ENCODE measurements at places on chromosomes 1 and 21.

DNA sequence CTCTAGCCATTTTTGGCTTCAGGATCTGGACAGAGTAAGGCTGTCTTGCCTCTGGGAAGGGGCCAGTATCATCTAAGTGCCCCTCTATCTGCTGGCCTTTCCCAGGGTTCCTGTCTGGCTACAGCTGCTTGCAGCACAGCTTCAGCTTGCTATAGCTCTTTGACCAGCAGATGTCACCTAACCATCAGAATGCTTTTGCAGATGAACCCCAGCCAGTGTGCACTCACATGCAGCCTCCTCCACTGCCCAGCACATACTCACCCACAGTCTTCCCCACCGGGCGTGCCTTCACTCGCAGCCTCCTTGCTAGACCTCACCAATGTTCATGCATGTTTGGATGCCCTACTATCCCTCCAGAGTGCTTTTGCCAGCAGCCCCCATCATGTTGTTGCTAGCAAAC lies 769.0 kb downstream of the BRINP3 start:
- no peak for DNase-seq

DNA sequence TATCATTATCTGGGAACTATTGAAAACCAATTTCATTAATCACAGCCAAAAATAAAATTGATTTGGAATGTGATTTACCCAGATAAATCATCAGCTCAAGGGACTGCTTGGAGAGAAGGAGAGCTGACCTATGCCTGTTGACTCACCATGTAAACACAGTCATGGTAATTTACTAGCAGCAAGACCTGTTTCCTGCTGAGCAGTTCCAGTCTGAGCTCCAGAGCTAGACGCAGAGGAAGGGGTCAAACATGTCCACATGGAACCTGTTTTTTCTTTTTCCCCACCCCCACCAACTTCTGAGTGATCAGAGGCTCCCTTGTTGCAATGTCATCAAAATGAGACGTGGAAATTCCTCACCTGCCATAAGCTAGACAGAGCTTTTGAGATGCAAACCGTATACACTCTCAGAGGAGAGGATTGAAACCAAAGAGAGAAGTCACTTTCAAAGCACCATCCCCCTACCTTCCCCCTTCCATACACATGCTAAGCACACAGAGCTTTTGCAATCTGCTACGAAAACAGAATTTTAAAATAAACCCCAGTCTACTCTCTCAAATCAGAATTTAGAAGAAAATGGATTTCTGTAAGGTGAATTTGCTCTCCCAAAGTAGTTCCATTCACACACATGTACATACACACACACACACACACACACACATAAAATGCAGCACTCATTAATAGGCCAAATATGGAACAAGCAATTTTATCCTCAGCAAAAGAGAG lies 55.9 kb upstream of the PTGFRN start:
- peak; percentile 57 for DNase-seq

GRCh38 chr1:17161137-17161740 lies 42.0 kb upstream of the PADI2 start:
- DNase-seq = no peak

- no peak for DNase-seq
Measured at GRCh38 chr1:212437179-212437798, 4.6 kb downstream of the NENF start.

DNA sequence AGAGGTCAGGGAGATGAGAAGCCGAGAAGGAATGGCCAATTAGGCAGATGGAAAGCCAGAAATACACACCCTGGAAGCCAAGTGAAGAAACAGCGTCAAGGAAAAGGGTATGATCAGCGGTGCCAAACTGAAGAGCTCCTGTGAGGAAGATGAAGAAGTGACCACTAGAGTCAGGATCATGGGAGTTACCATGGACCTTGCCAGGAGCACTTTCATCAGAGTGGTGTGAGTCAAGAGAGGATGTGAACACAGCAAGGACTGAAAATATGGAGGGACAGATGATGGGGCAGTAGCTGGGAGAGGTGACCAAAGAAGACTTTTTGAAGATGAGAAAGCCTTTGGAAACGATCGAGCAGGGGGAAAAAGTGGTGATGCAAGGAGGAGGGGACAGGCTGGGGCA lies 50.4 kb downstream of the CD34 start:
- DNase-seq = no peak

DNA sequence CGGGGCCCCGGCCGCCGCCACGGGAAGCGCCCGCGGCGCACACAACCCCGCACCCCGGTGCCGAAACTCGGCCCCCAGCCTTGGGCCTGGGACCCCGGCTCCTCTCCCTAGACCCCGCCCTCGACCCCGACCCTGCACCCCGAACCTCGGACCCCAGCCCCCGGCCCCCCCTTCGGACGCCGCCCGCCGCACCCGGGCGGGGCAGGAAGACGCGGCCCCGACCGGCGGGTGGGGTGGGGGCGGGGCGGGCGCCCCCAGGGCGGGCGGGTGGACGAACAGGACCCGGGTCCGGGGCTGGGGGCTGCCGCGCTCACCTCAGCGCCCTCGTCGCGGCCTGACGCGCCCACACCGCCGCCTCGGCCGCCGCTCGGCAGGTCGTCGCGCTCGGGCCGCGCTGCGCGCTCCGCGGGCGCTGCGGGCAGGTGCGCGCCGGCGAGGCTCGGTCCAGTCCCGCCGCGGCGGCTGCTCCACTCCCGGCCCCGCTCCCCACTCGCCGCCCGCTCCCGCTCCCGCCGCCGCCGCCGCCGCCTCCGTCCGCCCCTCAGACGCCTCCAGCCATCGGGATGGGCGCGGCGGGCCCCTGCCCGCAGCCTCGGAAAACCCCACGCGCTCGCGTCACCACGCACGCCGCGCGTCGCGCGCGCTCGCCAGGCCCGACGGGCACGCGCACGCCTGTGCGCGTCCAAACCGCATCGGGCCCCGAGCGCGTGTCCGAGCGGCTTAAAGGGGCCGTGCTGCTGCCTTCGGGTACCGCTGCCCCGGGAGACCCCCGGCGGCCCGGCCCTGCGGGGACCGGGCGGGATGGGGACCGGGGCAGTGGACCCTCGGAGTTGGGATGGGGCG lies at the start of gene GNB1:
Gene GNB1 (minus strand): TSS at position 582 of the 843 bp plus-strand sequence. CDS start 65,634 bp downstream, outside the sequence.
- DNase-seq = peak; percentile 86

GRCh38 chr1:113255720-113256347 lies 134.5 kb upstream of the MAGI3 start:
- DNase-seq = no peak

- DNase-seq = no peak
Measured at GRCh38 chr21:38346286-38346685, 89.5 kb downstream of the KCNJ15 start.

DNA sequence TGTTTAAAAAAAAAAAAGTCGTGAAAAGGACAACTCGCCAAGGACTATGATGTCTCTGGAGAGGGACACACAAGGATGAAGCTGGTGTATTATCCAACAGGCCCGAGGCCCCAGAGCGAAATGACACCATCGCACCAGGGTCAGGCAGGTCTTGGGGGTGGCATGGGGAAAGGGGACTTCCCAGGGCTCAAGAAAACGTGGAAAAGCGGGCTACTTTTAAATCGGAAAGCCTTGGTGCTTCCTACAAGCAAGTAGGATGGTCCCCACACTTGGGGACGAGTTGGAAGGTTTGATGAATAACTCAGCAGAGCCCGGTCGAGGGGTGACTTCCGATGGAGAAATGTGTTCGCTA lies 505 bp upstream of the GNPAT start:
- no peak for DNase-seq

DNA sequence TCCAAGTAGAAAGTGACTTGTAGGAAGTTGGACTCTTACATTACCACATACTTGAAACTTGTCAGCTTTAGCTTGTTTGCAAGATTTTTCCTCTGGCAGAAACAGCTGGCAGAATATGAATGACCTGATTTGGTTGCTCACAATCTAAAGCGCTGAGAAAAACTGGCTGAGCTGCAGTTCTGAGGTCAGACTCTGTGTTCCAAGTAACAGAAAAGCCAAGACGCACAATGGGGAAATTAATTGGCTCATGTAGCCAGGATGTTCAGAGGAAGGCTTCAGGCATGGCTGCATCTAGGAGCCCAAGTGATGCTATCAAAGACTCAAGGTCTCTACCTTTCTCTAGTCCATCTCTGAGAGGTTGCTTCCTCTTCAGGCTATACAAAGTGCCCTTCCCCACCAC lies 27.0 kb downstream of the ALPL start:
- peak; percentile 81 for DNase-seq

DNA sequence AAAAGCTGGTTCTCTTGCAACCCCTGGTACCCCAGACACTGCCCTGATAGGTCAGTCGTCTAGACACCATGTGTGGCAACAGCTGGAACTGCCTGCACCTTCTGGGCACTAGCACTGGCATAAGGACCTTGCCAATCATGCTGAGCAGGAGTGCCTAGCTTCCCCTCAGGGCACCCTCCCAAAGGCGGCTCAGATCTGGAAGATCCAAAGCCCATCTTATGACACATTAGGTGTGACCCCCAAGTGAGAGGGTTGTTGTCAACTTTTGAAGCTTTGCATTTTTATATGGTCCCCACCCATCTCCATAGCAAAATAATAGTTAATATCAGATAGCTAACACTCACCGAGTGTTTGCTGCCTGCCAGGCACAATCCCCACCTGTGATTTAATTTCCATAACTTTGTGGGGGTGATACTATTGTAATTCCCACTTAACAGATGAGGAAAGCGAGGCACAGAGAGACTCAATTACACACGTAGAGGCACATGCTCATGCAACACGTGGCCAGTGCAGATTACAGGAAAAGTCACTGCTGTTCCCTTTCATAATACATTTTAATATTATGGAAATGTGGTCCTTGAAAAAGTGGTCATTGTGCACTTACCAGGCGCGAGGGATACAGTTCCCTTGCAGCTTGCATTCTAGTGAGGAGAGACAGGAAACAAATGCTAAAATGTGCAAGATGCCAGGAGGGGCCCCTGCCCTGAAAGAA lies 25.8 kb downstream of the EXOC8 start:
- no peak for DNase-seq

DNA sequence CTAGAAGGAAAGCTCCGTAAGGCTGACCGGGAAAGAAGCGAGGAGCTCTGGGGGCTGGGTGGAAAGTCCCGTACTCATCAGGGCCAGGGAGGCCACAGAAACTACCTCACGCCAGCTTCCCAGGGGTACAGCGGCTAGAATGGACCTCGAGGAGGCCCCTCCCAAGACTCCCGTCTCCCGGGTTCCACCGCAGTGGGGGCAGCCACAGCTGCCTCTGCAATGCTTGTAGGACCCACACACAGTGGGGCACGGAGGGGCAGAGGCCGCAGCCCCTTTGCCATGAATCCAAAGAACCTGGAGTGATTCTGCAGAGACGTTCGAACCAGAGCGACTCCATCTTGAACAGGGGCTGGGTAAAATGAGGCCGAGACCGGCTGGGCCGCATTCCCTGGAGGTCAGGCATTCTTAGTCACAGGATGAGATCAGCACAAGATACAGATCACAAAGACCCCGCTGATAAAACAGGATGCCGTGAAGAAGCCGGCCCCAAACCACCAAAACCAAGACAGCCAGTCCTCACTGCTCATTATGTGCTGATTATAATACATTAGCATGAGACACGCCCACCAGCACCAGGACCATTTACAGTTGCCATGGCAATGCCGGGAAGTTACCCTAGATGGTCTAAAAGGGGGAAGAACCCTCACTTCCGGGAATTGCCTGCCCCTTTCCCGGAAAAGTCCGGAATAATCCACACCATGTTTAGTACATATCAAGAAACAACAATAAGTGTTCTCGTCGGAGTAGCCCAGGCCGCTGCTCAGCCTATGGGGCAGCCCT lies 1.6 kb upstream of the ANKRD65 start:
- no peak for DNase-seq

DNA sequence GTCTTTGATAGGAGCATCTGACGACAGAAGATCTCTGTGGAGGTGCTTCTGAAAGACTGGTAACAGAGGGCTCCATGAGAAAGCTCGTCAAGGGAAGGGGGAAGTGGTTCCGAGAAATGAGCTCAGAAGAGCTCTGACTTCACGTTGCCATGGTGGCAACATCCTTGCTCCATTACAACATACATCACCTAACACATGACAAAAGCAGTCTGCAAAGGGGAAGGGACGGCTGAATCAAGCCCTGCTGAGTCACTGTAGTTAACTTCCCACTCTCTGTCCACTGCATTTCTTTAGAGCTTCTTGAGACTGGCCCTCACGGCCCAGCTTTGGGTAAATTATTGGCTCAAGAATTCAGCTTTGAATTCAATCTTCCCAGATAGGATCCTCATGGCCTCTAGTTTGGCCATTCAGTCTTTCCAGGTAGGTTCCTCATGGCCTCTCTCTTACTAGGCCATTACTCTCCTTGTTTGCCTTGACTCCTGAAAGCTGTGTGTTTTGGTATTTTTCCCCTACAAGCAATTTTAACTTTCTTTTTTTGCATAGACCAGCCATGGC lies 88.0 kb upstream of the ZNF648 start:
- peak; percentile 84 for DNase-seq

DNA sequence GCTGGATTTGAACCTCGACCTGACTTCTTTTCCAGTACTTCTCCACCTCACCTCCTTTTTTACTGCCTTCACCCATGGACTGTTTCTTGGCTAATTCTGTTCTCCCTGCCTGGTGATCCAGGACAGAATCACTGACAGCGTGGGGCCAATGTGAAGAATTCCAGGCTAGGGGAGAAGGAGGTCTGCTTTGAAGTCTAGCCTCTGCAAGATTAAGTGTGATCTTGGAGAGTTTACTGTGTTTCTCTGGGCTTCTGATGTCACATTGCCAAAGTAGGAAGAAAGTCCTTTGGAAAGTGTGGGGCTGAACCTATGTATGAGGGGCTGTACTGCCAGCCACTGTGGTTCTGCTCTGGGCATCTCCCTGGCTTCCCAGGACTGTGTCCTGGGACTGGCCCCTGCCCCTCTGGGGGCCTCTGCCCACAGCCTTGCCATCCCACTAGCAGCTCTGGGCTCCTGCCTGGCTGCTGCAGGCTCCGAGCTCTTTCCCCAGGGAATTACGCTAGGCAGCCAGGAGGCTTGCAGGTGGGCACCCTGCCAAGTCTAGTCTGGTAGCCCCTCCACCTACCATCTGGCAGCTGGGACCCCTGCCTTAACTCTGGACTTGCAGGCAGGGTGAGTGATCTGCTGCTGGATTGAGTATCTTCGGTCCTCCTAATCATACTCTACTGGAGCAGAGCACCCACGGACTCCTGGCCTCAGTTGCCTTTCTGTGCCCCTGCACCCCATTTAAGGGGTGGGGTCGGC lies 52.2 kb downstream of the YARS1 start:
- DNase-seq = no peak

- no peak for DNase-seq
Measured at GRCh38 chr1:210754878-210755665, 378.9 kb downstream of the KCNH1 start.

Data from fibroblast of gingiva (primary cell).